ENCODE measurements at places on chromosomes 2 and 18.

DNA sequence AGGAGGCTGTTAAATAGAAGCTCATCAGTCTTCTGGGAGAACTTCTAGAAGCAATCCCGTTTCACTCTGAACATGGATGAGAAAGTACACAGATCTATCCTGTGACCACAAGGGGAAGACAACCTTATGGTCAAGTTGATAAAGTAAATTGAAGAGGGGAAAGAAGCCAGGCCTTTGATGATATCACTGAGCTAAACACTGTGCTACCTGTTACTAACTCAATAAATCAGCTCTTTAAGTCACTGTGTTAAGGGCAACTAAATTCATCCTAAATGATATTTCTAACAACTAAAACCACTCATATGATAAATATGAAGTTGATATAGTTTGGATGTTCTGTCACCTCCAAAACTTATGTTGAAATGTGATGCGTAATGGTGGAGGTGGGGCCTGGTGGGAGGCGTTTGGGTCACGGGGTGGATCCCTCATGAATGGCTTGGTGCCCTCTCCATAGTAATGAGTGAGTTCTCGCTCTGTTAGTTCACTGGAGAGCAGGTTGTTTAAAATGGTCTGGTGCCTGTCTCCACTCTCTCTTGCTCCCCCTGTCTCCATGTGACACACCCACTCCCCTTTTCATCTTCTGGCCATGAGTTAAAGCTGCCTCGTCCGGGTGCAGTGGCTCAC lies 23.6 kb downstream of the OLA1 start:
- peak; percentile 47 for DNase-seq

GRCh38 chr2:80248146-80248545 lies 56.4 kb downstream of the LRRTM1 start:
- DNase-seq: no peak

DNA sequence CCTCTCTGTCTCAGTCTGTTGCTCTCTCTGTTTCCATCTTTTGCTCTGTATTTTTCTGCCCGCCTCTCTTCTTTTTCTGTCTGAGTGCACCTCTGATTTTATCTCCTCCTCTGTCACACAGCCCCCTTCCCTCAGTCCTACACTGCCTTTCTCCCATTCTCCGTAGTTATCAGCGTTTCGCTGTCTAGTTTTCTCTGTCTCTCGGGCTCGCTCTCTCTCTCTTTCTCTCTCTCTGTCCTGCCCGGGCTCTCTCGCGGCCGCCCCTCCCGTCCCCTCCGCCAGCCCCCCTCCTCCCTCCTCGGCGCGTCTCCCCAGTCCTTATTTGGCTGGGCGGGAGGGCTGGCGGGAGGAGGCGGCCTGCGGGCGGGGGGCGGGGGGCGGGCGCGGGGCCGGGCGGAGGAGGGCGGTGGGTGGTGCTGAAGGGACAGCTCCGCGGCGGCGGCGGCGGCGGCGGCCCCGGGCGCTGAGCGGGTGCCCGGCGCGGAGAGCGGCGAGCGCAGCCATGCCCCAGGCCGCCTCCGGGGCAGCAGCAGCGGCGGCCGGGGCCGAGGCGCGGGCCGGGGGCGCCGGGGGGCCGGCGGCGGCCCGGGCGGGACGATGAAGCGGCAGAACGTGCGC lies at the start of gene KCNK3:
TSS of gene KCNK3 (plus strand) at position 444 of the 618 bp plus-strand sequence. CDS start at position 598, 154 bp downstream.
- no peak for DNase-seq

DNA sequence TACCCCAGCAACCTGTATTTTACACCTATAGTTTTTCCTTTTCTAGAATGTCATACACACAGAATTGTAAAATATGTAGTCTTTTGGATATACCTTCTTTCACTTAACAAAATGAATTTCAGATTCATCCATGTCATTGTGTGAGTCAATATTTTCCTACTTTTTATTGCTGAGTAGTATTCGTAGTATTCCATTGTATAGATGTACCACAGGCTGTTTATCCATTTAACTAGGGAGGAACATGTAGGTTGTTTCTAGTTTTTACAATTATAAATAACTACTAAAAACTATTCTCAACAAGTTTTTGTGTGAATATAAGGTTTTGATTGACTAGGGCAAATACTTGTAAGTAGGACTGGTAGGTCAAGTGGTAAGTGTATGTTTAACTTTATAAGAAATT lies 187.4 kb downstream of the ACOXL start:
- no peak for DNase-seq

DNA sequence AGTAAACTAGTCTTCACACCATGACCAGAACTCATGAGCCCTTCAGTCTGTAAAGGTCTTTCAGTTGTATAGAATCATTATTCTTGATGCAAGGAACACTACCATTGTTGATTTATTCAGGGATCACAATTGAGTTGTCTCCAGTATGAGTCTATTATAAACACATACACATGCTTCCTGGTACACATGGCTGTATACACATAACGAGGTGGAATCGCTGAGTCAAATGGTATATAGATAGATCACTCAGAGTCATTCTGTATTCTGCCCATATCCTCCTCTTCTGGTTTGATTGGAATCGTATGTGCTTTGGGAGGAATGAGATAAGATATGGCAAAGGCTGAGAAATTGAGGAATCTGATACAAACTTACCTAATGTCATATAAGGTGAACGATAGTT lies 216.0 kb downstream of the UBE2E3 start:
- DNase-seq: peak; percentile 25

DNA sequence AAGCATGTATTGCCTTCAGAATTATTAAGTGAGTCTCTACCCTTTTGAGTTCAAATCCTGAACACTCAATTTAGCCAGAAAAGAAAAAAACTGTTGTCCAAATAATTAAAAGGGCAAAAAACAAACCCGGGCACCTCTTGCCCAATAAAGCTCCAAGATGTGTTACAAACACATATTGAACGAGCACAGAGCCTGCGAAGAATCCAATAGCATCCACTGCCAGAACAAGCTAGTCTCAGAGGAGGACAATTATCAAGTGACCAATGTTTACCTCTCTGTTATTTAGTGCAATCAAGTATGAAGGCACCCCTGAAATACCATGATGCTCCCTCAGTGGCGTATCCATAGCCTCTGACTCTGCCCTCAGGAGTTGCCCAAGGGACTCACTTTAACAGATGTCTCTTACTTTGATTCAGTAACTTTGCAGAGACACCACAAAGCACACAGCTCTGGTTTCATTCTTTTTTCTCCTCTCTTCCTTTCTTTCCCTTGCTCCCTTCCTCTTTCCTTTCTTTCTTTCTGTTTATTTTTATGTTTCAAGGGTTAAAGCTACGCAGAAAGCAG lies 93.5 kb upstream of the SPATS2L start:
- DNase-seq: no peak

DNA sequence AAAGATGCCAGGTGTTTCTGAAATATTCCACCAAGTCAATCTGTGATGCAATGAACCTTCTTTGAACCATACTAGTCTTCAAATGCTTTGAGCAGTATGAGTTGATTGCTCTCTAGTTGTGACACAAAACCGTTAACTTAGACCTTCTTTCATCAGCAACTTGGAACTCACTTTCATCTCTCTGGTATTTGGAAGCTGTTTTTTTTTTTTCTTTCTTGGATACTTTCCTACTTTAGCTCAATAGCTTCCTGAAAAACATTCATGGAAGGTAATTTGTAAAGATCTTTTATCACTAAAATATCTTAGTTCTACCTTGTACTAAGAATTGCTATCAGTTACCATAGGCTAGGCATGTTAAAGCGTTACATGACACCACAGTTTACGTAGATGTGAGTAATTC lies 1071.9 kb upstream of the CHAC2 start:
- no peak for DNase-seq

DNA sequence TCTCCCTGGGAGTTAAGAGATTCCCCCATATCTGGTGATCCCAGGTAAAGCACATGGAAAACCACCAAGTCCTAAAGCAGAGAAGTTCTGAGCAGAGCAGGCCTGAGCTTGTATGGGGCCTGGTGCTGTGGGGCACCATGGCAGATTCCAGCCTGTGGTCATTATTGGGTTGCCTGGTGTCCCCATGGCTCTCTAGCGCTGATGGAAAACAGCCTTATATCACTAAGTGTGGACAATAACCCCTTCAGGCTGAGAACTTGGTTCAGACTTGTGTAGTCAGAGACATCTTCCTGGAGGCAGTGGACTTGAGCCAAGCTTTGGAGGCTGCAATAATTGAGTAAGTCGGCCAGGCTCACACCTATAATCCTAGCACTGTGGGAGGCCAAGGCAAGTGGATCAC lies 96.8 kb downstream of the MCFD2 start:
- no peak for DNase-seq

- DNase-seq: no peak
These were observed 359.5 kb upstream of the ETAA1 start for GRCh38 chr2:67037655-67038054.

DNA sequence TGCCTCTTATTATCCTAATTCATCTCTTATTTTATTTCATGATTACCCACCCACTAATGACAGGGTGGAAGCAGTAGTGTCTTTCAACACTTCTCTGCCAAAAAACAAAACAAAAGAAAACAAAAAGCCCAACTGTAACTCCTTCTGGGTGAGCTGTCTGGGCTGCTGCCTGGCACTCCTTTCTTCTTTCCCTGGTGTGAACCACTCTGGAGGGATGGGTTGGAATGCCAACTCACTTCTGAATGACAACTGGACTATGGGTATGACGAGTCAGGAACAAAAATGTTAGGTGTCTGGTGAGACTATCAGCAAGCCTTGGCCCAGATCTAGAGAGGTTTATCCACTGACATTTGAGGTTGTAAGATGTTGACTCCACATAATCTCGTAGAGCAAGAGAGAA lies 88.3 kb upstream of the ITGB6 start:
- DNase-seq: no peak

GRCh38 chr18:36759167-36759776 lies 69.5 kb downstream of the TPGS2 start:
- peak; percentile 7 for DNase-seq

GRCh38 chr2:39991298-39991697 lies 212.2 kb upstream of the THUMPD2 start:
- no peak for DNase-seq

GRCh38 chr2:28975671-28976070 lies 5.4 kb upstream of the TOGARAM2 start:
- no peak for DNase-seq

DNA sequence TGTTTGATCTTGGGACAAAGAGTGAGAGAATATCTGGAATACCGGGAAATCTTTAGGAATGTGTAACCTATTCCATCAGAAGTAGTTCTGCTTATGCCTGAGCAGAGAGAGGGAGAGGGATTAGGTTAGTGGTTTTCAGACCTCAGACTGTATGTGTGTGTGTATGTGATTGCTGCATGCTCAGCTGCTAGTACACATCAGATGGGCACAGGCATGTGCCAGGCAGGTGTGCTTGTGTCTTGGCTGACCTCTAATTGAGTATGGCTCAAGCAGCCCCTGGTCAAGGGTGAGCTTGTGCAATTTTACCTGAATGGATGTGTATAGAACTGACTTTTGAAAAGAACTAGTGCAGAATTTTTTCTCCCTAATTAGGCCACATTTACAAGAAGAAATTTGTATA lies 91.2 kb downstream of the INSIG2 start:
- DNase-seq: no peak

DNA sequence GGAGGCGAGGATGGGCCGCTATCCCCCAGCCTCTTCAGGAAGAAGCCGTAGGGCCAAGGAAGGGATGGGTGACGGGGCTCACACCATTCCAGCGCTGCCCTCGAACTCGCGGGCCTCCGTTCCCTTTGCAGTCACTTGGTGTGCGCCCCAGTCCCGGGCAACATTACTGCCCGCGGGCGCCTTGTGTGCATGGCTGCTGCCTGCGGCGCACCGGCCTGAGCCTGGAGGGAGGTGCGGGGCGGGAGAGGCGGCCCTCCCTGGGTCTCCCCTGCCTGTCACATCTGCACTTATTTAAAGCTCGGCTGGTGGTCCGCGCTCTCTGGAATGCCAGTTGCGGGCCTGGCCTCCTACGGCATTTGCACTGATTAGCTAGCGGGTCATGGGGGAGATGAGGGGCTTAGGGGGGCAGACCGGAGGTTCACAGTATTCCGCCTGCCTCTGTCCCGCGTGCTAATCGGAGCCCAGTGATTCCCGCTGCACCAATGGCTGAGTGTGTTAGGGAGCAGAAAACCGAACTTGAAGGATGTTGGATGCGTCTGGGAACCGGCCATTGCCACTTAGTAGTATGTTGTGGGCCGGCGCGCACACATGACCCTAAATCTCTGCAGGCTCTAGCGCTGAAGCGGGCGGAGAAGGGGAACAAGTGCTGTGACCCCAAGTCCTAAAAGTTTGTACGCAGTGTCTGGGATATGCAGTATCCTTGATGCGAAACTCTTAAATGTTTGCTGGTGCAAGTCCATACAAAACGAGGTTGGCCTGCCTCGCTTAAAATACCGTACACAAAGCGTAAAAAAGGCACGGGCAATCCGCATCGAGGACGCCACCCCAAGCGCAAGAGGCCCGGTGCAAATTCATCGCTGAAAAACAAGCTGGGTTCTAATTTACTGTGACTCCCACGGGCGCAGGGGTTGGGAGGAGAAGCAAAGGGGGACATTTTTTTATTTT lies 161.2 kb upstream of the SIX2 start:
- no peak for DNase-seq

DNA sequence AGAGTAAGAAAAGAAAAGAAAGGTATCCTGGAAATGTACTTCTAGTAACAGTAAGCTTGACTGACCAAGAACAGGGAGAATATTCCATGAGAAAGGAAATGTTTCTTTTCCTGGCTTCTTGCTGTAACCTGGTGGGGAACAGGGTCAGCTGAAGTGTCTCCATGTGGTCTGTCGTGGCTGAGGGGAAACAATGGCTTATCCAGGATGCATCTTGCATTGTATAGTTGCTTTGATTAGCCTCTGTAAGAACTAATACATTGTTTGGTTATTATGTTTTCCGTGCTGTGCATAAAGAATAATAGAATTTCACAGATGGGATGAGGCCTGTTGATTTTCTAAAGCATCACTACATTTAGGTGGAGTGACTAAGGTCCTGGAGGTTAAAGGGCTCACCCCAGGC lies 4.9 kb downstream of the CREG2 start:
- DNase-seq: no peak

GRCh38 chr18:55128437-55128836 lies 169.2 kb upstream of the CCDC68 start:
- no peak for DNase-seq

DNA sequence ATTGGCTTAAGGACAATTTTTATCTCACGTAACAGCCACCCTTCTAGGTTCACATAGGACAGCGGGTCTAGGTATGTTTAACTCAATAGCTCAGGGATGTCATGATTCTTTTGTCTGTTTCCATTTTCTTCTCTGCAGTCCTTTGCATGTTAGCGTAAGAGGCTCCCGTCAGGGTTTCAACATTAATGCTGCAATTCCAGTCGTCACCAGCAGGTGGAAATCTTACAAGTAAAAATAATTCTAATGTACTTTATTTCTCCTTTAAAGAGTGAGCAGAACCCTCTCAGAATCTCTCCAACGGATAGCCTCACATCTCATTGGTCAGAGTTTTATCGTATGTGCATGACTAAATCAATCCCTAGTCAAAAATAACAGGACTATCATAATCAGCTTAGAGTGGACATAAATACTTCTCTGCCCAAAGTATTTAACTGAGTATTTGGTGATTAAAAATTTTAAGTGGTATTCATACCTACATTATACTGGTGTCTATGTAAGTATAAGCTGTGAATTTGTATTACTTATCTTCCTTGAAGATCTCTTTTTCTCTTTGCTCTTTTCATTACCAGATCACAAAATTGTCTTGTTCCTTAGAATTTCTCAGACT lies 487.2 kb upstream of the GCFC2 start:
- DNase-seq: peak; percentile 81

- DNase-seq: no peak
These were observed 725 bp upstream of the ANKRD53 start for GRCh38 chr2:70977605-70978205.

Measured in OCI-M1 (cell line).